ENCODE measurements at places on chromosomes 16 and 17. TPM values are rescaled to one million over a fixed set of nuclear protein-coding genes. Genes with fewer than 3 reads are reported as not detected.

GAST gene
- not detected for total RNA-seq

C1QTNF8 gene
- not detected for total RNA-seq

PTX4 gene
- 0.24 TPM for total RNA-seq

- no peak for DNase-seq
Measured at GRCh38 chr16:74563828-74564263, 43.1 kb downstream of the GLG1 start.

GRCh38 chr17:73470316-73470826, 158.6 kb upstream of the CDC42EP4 start:
- DNase-seq, result no peak

DNA sequence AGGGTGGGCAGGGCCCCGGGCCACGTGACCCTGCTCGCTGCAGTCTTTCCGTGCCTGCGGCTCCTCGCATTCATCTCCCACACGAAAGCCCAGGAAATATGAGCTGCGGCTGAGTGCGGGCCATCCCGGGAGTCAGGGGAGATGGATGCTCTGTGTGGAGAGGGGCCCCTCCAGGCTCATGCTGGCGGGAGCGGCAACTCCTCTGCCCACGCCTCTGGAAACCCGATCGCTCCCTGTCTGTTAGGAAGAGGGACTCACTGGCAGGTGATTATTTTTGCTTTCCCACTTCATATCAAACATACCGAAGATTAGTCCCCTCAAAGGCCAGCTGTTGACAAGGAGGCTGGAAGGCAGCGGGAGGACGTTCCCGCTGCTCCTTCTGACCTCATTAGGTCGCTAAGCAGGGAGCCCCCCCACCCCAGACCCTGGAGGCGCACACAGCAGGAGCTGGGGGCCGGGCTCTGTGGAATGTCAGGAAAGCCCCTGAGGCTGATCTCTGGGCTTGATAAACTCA, 228.5 kb downstream of the FOXL1 start:
- no peak for DNase-seq

DNA sequence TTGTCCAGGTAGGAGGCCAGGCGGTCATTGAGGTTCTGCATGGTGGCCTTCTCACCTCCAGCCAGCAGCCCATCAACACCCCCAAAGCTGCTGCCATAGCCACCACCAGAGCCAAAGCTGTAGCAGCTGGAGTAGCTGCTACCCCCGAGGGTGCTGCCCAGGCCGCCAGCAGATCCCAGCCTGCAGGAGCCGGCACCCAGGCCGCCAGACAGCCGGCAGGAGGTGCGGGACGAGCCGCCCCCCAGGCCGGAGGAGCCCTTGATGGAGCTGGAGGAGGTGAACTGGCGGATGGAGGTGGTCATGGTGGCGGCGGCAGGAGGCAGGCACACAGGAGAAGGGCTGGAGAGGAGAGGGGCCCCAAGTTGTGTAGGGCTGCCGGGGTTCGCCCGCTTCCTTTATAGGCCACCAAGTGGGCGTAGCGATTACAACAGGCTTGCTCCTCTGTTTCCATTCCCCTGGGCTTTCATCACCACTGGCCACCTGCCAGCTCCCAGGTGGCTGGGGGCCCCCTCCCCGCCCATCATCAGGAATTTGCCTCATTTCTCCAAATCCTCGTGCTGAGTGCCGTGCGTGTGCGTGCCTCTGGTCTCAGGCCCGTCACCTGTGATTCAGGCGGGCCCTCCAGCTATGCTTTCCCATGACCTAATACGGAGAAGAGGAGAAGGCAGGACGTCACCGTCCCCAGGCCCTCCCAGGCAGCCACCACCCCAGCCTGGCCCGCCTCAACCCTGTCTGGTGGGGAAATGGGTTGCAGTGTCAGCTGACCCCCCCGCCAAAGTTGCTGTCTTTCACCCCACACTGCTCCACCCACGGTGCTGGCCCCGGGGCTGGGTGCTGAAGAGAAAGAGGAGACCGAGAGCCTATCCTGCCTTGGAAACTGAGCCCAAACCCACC, at the start of gene KRT17:
KRT17 (minus strand) TSS at position 368 of the 894 bp plus-strand sequence; CDS start at position 302, 66 bp downstream.
- DNase-seq, result no peak

DNA sequence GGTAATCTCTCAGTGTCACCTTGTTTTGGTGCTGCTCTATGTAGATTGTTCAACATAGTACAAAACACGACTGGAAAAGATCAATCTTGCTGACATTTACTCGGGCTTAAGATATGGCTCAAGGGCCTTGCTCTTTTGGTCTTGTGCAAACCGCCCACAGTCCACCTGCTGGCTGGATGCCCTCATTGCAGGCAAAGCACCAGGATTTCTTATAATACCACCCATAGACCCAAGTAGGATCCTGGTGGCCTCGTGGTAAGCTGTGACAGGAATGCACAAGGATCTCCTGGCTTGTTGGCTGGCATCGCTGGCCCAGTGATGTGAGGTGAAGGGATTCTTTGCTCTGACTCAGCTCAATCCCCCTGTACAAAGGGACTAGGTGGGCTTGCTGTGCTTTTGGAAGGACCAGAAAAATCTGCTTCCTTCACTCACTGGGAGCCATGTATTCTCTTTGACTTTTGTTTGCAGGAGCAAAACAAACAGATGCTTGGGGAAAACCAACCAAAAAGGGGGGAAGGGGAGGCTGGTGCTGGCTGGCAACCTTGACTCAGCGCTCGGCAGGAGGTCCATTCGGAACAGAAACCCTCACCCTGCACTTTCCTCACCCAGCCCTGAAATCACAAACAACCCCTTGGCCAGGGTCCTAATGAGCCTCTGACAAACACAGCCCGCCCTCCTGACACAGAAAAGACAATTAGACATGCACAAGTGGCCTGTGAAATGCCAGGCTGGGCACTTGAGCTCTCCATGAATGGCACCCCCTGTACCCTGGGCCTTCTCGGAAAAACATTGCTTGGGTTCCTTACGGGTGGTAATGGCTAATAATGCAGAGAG, 36.6 kb upstream of the MED9 start:
- DNase-seq, result peak; percentile 69

- DNase-seq, result no peak
Measured at GRCh38 chr16:15953477-15953876, 4.1 kb downstream of the ABCC1 start.
